ENCODE measurements at places on chromosomes 12 and 14.

DNA sequence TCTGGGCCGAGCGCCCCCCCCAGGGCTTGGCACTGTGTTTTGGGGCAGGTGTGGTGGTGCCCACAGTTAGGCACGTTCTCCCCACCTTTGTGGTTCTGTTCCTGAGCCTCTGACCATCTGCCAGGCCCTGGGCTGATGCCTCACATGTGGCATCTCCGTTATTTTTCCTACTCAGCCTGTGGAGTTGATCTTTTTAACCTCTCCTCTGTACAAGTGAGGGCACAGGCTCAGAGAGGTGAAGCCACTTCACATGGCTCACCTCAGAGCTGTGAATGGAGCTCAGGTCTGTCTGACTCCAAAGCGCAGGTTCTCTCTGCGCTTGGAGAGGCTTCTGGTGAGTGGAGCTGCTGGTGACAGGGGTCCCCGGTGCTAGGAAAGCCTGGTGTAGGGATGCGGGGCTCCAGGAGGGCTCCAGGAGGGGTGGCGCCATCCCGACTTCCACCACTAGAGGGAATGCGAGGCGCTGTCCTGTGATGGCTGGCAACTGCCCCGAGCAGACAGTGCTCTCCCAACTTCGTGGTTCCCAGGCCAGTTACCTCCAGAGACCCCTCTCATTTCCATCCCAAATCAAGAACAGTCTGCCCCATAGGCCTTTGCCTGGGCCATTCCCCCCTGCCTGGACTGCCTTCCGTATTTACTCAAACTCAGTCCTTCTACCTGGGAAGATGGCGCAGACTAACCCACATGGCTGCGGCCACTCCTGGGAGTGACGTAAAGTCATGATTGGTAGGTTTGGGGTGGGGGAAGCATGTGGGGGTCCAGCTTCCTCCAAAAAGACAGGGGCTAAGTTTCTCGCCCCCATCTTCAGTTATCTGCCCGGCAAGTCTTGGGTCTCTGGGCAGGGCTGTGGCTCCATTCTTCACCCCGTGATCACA is 9.9 kb downstream of the BCL7A start:
- no peak for DNase-seq

GRCh38 chr12:130497321-130497720 is 159.6 kb downstream of the PIWIL1 start:
- no peak for DNase-seq

GRCh38 chr12:28057856-28058615 is 85.5 kb upstream of the PTHLH start:
- no peak for DNase-seq

DNA sequence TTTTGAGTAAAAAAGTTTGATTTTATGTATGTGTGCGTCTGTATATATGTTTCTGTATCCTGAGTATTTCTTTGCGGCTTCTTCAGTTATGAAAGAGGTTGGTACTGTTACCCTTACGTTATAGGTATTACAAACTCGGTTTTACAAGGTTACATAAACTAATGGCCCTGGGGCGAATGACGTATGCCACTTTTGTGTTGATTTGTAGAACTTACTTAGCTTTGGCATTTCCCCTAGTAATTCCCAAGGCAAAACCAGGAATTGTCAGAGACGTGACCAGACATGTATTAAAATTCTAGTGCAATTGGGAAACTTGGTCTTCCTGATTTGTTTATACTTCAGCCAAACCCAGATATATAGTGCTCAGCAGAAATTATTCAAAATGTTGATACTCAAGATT is 93.3 kb downstream of the DUSP16 start:
- no peak for DNase-seq

DNA sequence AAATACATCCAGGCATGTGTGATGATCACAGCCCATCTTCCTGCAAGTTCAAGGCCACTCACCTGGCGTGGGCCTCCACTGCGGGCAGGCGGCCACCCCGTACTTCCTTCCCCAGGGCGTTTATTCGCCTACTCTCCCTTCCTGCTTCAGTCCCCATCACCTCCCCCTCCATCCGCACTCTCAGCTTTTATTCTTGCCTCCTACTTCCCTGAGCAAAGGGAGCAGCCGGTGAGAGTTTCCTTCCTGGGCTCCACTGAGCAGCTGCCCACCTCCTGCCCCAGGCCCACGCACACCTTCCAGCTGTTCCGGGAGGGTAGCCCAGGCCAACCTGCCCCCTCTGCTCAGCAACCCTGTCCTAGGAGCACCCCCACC is 4.1 kb downstream of the CYP46A1 start:
- DNase-seq: no peak

DNA sequence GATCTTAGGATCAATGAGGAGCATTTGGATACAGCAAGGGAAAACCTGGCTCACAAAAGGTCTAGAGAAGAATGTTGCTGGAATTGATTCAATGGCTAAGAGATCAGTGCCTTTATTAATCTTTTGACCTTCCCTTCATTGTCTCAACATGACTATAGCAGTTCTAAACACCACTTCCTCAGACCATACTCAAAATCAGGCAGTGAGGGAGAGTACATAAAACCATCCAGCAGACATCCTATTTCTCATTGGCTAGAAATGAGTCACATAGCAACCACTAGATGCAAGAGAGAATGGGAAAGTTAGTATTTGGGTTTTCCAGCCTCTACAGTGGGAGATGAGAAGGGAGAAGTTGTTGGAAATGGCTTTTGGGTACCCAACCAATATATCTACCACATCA is 151.4 kb upstream of the NUDT4 start:
- no peak for DNase-seq

DNA sequence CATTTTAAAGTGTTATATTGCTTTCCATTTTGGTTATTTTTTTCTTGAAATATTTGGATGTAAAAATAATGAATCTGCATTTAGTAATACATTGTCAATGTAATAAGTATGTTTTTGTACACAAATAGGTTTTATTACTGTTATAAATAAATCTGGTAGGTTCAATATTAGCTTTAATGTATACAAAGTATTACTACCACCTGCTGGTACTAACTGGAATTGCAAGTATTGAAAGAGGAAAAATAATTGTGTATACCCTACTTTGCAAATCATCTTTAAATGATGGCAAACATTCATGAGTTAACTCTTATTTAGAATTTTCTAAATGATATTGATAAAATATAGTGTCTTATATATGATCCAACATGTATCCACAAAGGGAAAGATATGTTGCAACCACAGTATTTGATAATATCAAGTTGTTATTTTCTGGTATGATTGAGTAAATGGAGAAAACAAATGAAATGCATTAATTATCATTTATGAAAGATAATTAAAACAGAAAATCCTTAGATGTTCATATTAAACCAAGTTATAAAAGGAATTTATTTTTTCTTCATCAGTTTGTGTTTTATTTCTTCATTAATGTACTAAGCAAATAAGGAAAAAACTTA is 3.2 kb downstream of the OR4K2 start:
- DNase-seq: no peak

GRCh38 chr12:78562368-78563205 is 302.0 kb upstream of the SYT1 start:
- DNase-seq: no peak

- no peak for DNase-seq
Observed at GRCh38 chr14:66403183-66403582, 83.0 kb upstream of the CCDC196 start.

DNA sequence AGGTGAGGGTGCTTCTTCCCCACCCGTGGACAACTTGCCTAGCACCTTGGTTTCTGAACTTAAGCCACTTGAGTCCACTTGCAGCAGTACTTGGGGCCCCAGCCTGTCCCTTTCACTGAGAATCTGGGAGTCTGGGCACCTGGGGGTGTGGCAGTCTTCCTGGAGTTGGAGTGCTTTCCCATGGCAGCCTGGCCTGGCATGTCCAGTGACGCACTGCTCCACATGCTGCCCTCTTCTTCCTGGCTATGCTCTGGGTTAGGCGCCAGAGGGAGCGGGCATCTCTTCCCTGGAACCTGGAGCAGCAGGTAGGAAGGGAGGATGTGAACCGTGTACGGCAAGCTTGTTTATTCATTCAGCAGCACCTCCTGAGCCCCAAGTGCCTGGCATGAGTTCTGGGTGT is 76.4 kb downstream of the PAPOLA start:
- no peak for DNase-seq

DNA sequence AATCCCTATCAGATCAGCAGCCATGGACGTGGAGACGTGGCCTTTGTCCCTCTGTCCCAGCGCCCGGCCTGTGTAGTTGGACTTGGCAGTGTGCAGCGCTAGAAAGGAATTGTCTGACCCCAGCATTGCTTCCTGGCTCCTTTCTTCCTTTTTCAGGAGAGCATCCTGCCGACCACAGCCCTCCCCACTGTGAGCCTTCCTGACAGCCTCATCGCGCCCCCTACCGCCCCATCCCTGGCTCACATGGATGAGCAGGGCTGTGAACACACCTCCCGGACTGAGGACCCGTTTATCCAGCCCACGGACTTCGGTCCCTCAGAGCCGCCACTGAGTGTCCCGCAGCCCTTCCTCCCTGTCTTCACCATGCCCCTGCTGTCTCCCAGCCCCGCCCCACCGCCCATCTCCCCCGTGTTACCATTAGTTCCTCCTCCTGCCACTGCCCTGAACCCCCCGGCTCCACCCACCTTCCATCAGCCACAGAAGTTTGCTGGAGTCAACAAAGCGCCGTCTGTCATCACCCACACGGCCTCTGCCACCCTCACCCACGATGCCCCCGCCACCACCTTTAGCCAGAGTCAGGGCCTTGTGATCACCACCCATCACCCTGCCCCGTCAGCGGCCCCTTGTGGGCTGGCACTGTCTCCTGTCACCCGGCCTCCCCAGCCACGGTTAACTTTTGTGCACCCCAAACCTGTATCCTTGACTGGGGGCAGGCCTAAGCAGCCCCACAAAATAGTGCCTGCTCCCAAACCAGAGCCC is 40.6 kb downstream of the IL31 start:
- DNase-seq: no peak

- DNase-seq: no peak
Observed at GRCh38 chr14:97625477-97625876, 828.3 kb downstream of the VRK1 start.

- no peak for DNase-seq
Observed at GRCh38 chr12:94623161-94623920, 27.0 kb downstream of the TMCC3 start.
